ENCODE measurements at places on chromosomes 6 and 20.

GRCh38 chr20:45963059-45964005, 8.7 kb downstream of the ZNF335 start:
- DNase-seq: peak; percentile 36

GRCh38 chr20:52616629-52617028, 355.5 kb upstream of the TSHZ2 start:
- no peak for DNase-seq

DNA sequence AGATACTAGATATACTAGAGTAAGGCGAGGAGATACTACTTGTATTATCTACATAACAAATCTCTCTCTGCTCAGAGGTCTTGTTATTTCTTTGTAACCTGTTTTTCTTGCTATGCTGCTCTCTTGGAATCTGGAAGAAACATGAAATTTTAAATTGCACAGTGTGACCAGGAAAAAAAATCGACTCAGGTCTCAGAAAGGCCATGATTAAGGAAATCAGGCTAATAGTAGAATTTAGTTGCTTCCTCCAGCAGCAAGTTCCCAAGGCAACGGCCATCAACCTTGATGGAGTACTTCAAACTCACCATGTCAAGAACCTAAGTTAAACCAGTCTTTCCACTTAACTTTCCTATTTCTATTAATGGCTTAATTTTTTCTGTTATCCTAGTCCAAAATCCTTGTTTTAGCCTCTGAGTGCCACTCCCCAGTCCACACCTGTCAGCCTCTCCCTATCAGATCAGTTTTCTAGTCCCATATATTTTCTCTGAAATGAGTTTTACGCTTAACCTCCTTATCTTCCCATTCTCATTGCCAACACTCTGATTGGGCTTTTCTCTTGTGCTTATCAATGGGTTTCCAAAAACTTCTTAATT, 87.7 kb upstream of the BEND3 start:
- DNase-seq: no peak

- DNase-seq: no peak
Measured at GRCh38 chr6:70164556-70164955, 138.3 kb downstream of the COL9A1 start.

- no peak for DNase-seq
Measured at GRCh38 chr20:33777816-33778215, 33.3 kb upstream of the CHMP4B start.

DNA sequence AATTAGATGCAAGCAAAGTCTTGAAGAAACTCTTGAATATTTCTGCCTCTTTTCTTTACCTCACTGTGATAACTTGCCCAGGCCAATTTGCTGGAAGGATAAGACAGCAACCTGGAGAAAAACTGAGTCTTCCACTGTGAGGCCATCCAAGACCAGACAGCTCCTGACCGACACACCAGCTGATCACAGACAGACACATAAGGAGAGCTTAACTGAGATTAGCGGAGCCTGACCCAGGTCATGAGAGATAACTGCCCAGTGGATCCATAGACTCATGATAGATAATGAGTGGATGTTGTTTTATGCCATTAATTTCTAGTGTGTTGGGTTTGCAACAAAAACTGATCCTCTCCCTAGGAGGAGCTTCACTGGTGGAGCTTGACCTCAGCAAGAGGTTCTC, 64.4 kb upstream of the NOX3 start:
- no peak for DNase-seq

All from endothelial cell of umbilical vein (primary cell).